Renal cortex interstitium (tissue), 15 donors: ENCODE measurements at places on chromosomes 5 and 9. TPM values are rescaled to one million over a fixed set of nuclear protein-coding genes. Genes with fewer than 3 reads are reported as not detected.

SPATA31A3 gene
- not detected for polyA plus RNA-seq

CNTFR gene
- 29.9 TPM for polyA plus RNA-seq

SLC25A2 gene
- polyA plus RNA-seq, result 0.35 TPM

FCN1 gene
- polyA plus RNA-seq, result 3.7 TPM

SIT1 gene
- polyA plus RNA-seq, result 0.28 TPM

SPATA31C1 gene
- 0.78 TPM for polyA plus RNA-seq

DNA sequence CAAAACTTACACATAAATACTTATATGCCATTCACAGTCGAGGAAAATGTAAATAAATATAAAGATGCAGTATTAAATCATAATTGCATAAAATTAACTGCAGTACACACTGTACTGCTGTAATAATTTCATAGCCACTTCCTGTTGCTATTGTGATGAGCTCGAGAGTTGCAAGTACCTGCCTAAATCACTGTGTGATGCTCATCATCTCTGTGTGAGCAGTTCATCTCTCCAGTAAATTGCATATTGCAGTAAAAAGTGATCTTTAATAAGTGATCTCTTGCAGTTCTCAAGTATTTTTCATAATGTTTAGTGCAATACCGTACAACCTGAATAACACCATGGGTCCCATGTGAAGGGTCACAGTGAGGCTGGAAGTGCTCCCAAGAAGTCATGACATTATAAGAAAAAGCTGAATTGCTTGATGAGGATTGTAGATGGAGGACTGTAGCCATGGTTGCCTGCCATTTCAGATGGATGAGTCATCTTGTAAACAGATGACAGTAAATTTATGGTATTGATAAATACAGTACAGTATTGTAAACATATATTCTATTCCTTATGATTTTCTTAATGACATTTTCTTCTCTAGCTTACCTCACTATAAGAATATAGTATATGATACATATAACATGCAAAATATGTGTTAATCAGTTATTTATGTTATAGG is 34.9 kb downstream of the SYK start:
- DNase-seq, result no peak

DNA sequence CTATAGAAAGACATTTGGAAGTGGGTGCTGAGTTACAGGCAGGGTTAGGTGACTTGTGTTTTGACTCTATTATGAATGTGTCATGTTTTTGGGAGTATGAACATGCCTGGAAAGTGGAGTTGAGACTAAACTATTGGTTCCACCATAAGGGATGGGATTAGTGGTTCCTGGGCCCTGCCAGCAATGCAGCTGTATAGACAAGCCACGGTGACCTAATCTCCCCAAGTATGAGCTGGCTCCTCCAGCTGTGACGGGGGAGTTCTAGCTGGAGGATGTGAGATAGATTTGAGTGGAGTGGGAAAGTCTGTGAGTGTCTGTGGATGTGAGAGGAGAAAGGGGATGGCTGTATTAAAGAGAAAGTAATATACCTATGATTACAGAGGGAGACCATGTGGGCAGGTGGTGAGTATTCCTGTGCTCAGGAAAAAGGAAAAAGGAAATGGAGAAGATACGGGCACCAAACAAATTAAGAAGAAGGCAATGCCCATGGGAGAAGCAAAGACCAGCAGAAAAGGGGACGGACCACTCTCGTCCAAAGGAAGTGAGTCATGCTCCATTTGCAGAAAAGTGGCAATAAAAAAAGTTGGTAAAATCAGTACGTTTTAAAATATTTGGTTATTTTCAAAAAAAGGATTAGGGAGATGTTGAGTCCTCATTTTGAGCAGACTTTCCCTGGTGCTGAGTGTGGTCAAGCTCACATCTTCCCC is 48.3 kb upstream of the ICE1 start:
- no peak for DNase-seq

GRCh38 chr5:148388696-148389095 is 4.9 kb downstream of the FBXO38 start:
- no peak for DNase-seq

DNA sequence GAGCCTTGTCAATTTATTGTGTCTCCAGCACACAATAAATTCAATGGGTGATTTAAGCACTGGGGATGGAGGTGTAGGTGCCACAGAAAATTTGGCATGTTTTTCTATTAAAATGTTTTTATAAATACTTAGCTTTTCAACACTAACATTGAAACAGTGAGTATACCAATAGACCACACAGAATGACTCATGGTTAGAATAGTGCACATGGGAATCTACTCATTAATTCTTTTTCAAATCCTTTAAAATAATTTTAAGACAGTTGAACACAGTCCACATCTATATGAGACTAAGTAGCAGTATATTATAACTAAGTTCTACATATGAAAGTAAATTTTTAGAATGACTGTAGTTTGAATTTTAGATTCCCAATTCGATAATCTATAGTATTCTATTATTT is 67.1 kb downstream of the LNPEP start:
- DNase-seq, result no peak

DNA sequence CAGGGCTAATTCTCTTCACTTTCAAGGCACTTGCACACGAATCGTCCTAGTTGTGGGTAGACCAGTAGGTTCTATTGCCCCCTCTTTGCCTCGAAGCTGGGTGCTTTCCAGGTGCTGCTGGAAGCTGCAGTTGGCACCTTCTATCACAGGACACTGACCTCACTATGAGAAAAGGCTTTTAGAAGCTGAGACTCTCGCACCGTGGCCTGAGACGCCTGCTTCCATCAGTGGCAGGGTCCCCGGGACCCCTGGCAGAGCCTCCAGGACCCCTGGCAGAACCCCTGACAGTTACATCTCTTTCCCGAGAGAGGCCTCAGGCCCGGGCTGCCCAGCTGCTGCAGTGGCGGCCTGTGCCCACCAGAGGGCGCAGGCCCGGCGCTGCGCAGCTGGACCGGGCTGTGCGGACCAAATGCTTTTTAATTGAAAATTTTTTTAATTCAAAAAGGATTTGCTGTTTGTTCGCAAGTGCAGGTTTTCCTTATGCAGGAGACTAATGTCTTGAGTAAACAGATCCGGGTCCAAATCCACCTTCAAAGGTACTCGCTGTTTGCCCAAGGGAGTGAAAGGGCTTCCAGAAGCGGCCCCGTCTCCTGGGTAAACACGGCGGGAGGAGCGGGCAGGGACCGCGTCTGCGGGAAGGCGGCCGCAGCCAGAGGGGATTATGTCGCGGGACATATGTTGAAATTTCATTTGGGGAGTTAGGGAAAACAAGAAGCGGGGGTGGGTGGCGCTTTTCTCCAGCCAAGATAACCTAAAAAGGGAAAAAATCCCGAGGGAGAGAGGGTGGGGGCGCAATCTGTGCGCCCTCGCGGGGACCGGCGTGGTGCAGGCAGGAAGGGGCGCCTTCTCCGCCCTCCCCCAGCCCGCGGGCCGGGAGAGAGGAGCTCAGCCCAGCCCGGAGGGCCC is 114.5 kb upstream of the LMX1B start:
- DNase-seq, result no peak

DNA sequence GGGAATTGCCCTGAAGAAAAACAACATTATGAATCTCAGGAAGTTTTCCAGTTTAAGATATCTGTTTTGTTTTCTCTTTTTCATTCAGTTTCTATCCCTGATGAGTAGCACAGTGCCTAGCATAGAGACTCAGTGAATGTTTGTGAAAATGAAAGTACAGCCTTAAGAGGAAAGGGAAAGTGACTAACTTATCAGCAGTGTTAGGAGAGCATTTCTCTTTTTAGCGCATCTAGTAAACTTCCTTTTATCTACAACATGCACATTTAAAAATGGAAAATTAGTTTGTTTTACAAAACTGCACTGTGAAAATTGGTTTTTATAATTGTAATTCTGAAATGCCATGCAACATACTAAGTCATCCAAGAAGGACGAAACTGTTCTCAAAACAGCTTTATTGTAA is 110.8 kb downstream of the SMARCA2 start:
- DNase-seq, result no peak

DNA sequence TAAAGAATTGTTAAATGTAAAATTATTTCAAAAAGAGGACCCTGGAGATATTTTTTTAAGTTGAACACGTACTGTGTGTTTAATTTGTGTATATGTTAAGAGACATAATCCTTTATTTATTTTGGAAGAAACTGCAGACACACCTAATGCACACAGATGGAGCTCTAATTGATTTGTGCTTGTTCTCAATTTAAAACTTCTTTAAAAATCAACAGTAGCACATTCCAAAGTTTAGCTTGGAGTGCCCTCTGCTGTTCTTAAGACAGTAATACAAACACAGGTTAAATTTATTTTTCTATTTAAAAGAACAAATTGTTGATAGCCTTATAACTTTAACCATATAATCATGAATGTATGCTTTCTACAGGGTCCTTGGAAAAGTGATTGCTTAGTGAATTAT is 277.6 kb upstream of the ADAMTS16 start:
- DNase-seq, result no peak

GRCh38 chr5:124948062-124948753 is 201.8 kb upstream of the ZNF608 start:
- DNase-seq, result peak; percentile 38

GRCh38 chr9:124562328-124562727 is 55.1 kb upstream of the NR5A1 start:
- no peak for DNase-seq

DNA sequence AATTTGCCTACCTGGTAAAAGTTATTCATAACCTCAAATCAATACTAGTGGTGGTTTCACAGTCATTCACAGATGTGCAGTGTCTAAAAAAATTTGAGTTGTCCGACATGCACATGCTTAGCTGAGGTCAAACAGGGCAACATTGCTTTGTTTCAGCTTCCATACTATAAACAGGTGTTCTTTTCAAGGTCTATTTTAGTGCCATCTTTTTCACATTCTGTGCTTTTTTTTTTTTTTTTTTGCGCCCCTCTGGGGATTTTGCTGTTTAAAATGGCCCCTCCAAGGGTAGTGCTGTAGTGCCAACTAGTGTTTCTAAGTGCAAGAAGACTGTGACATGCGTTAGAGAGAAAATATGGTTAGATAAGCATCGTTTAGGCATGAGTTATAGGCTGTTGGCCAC is 14.5 kb downstream of the PHAX start:
- DNase-seq, result no peak

GRCh38 chr9:136482046-136482792 is 621 bp downstream of the SEC16A start:
- no peak for DNase-seq

- DNase-seq, result no peak
These were observed 195.6 kb downstream of the KIAA0825 start for GRCh38 chr5:94422812-94423211.
